ENCODE measurements at places on chromosomes 7 and 10.

- no peak for DNase-seq
Measured at GRCh38 chr7:119943942-119944600, 328.9 kb upstream of the KCND2 start.

DNA sequence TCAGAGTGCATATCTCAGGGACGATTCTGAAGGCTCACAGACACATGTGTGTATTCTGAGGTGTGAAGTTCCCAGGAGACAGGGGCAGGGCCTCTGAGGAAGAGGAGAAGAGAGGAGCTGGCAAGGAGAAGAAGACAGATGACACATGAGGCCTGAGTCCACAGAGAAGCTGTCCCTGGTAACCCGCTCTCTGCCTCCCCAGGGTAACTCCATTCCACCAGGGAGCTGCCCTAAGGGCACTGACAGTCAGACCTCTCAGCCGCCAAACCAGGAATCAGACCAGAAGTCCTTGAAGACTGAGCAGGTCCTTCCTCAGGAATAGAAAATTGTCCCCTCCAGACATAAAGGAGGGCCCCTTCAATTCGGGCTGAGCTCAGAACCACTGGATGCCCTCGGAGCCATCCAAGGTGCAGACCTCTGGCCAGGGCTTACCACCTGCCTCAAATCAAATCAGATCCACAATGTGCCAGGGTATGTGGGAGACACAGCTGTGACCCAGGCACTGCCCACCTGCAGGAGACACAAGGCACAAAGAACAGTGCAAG, 57.4 kb downstream of the TLL2 start:
- no peak for DNase-seq

GRCh38 chr10:110311357-110311949, 6.7 kb upstream of the SMNDC1 start:
- DNase-seq, result peak; percentile 19

DNA sequence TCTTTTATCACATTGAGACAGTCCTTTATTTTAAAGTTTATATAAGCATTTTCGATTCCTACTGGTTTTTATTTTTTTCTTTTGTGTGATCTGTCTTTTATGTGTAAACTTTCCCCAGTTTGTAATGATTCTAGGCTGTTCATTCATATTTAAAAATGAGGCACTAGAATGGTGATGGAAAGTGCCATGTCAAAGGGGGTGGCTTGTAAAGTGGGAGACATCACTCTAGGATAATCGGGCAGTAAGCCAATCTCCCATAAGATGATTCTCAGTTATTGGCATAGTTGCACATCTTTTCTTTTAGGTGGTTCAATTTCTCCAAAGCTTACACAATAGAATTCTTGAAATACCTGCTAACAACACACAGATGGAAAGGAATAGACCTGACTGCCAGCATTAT, 90.4 kb downstream of the ABCA13 start:
- no peak for DNase-seq

DNA sequence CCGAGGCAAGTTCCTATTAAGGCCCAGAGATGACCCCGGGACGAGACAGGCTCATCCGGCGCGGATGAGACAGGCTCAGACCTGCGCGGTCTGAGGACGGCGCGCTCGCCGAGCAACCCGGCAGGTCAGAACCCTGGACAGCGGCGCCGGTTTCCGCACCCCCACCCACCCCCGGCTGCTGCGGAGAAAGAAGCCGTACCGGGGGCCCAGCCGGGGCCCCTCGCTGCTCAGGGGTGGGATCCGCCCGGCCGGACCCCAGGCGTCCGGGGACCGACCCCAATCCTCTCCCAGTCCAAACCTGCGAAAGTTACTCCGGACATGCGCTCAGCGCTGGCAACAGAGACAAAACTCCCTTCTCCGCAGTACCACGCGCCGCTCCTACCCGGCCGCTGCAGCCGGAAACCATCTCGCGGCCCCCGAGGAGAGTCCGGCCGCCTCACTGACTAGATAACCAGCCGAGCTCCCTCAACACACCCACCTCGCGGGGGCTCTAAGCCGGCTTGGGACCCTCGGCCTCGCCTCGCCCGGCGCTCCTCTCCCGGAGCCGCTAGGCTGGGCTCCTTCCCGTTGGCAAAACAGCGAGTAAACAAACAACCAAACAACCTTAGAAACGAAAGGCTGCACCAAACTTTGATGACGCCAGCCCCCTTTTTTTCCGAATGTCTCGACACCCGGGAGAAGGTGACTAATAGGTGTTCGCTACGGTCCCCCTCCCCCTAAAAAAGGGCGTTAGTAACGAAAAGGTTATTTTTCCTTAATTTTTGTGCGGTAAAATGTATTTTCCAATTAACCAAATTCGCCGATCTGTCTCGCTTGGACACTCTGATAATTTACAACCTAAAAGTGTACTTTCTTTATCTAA, 2.3 kb upstream of the DRGX start:
- no peak for DNase-seq

- DNase-seq, result no peak
Measured at GRCh38 chr7:125559921-125560320, 630.3 kb upstream of the POT1 start.

- no peak for DNase-seq
Measured at GRCh38 chr10:93897070-93897780, 3.4 kb downstream of the SLC35G1 start.

GRCh38 chr7:1011297-1012003, 28.5 kb downstream of the CYP2W1 start:
- DNase-seq, result no peak

DNA sequence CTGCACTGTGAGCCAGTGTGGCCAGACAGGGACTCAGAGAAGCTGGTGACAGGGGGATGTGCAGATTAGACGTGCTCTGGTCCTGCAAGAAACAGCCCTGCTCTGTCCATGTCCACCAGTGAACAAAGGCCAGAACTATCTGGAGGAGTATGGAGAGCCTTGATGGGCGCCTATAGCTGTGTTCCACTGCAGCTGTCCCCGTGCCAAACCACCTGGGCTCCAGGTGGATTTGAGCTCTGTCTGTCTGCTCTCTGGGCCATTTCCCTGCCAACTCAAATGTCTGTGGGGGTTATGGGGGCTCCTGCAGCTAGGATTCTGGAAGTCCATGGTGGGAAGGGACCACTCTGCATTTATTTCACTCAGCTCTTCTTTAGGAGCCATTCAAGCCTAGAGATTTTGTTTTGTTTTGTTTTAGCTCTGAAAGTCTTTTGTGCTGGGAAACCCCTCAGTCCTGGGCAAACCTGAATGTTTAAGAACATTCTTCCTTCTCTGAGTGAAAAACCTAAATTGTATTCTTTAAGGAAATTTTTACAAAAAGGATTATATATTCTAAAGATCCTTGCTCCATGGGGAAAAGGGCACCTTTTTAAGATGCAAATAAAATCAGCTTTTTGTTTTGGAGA, 1039.5 kb upstream of the SORCS1 start:
- DNase-seq, result no peak

DNA sequence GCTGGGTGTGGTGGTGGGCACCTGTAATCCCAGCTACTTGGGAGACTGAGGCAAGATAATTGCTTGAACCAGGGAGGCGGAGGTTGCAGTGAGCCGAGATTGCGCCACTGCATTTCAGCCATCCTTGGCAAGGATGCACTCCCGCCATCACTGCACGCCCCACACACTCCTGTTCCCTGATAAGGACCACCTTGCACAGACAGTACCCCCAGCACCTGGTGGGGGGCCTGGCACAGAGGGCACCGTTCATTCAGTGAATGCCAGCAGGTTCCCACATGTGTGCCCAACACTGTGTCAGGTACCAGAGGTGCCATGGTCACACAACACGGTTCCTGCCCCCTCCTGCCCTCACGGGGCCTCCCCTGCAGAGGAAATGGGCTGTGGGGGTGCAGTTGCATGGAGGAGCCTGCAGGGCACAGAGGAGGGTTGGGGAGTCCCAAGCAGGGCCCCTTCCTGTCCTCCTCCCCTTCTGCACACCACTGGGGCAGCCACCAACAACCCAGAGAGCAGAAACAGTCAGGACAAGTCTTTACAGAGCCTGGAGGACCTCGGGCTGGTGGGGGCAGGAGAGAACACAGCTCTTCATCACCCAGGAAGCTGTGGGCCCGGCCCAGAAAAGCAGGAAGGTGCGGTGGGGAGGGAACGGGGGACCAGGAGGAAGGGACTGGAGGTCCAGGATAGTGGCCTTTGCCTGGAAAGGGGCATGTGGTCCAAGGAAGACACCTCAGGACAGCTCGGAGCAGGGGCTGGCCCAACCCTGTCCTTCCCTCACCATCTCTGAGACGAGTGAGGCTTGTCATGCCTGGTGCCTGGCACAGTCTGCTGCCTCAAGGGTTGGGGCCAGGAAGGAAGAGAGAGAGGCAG, 7.1 kb downstream of the CRYGN start:
- DNase-seq, result no peak

GRCh38 chr7:31805209-31805818, 118.3 kb downstream of the PPP1R17 start:
- DNase-seq, result no peak

DNA sequence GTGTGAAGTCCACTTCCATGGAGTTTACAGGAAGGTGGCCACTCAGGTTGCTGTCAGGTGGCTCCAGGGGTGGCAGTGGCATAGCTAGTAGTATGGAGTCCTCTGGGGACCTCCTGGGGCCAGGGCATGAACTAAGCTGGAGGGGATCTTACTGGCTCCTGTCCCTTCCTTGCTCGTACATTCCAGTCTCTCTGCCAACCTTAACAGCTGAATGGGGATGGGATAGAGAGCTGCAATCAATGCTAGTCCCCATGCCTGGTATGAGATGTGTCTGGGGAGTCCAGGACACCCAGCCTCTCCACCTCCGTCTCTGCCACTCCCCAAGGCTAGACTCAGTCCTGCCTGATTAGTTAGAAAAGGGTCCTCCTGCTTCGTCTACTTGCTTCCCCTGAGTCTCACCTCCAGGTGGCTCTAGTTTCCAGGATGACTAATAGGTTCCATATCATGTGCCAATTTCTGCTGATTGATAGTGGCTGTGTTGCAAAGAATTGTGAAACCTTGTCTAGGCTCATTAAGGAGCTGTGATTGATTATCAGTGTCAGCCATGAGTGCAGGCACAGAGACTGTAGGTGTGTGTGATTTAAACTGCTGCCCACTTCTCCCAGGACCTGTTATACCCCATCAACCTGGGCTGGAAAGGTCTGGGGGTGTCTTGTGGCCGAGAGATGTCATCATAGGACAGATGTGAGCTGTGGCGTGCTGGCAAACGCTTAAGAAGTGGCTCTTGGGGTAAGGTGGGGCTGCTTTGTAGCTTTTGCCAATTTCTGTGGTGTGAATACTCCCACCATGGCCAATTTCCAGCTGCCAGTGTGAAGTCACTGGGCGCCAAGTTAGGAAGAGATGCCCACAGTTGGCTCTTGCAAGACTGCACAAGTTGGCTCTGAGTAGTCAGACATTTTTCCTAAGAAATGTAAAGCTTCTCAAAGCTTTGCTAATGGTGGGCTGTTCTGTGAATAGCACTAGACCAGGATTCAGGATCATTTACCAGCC, 59.8 kb downstream of the COL13A1 start:
- DNase-seq, result no peak

DNA sequence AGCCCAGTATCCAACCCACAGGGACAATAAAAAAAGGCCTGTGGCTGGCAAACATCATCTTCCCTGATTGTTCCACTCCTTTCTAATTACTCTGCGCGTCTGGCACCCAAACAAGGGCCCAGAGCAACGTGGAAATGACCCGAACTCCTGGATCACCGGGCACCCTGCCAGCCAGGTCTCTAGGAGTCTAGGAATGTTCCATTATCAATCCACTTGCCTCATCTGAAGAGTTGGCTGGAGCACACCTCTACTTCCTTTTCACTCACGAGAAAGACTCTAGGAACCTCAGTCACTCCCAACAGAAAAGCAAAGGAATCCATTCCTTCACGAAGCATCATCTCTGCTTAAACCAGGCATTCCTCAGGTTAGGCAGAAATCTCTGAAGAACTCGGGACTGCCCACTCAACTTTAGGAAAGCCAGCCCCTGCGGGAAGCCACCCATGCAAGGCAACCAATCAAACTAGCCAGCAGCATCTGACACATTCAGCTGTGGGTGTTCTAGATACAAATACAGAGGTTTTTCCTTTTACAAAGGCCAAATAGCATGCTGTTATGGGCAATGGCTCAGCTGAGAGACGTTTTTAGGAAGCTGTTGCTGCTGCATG, 37.7 kb downstream of the ATXN7L1 start:
- no peak for DNase-seq

DNA sequence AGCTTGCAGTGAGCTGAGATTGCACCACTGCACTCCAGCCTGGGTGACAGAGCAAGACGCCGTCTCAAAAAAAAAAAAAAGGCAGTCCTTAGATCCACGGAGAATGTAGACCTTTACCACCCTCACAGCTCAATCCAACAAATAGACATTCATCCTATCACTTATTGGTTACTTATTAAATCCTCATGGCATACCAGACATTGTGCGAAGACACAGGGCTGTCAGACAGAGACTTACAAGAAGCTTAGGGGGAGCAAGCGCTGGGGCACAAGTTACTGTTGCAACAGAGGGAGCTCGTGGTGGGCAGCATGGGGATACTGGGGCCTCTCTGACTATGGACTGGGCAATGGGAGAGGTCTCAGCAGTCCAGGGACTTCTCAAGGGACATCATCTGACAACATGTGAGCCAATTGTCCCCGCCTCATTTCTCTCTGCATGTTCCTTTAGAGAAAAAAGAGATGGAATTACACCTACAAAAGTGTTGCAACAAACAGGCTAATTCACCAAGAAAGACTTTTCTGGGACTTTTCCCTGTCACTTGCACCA, 82.8 kb upstream of the TNS3 start:
- DNase-seq, result no peak

All from stimulated activated CD4-positive, alpha-beta T cell treated with anti-CD3 and anti-CD28 coated beads, Interleukin-2, amount 100 ng/mL, for 4 hours (primary cell).